Activated naive CD4-positive, alpha-beta T cell (primary cell): ENCODE measurements at places on chromosomes 5 and 9.

DNA sequence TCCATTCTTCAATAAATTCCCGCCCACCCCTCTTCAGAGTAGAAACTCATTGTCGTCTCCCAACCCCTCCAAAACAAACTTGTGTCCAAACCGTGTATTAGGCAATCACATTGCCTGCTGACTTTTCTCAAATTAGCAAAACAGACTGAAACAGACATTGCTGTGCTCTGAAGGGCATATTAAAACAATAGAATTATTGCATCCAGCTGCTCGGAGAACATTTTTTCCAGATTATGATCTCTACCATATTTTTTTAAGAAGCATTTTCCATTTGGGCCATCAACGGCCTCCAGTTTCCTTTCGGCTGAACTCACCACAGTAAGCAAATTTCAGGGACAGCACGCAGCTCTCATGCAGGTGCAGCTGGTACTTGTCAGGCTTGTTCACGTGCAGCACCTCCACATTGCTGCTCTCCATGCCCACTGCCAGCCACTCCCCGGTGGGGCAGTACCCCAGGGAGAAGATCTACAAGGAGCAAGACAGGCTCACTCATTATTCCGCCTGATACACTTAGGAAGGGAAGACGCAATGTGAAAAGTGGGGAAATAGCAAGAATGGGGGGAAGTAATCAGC lies 104.1 kb downstream of the TLE1 start:
- DNase-seq: no peak

DNA sequence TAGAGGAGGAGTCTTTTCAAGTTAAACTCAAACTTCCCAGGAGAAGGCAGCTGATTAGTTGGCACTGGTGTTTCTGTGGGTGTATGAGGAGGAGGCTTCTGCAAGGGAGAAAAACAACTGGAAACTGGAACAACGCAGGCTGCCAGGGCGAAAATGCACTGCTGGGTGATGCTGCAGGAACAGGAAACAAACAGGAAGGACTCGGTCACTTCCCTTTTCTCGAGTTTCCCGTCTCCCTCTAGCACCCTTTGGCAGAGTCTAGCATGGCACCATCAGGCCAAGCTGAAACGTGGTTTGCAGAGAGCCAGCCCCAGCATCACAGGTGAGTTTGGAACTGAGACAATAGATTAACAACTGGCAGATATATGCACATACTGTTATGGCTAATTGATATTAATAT lies 77.5 kb upstream of the CAST start:
- DNase-seq: no peak

GRCh38 chr5:76081811-76082771 lies 1.1 kb upstream of the SV2C start:
- DNase-seq: no peak

- no peak for DNase-seq
These were observed 11.7 kb upstream of the OR13D1 start for GRCh38 chr9:104682642-104683041.

- no peak for DNase-seq
These were observed 9.8 kb downstream of the GCNT4 start for GRCh38 chr5:75042522-75042921.

GRCh38 chr5:8807636-8808035 lies 738.2 kb downstream of the SEMA5A start:
- DNase-seq: no peak

GRCh38 chr5:40447438-40447837 lies 232.3 kb upstream of the PTGER4 start:
- no peak for DNase-seq
